Activated CD4-positive, alpha-beta T cell treated with anti-CD3 and anti-CD28 coated beads, Interleukin-2, amount 10 ng/mL, durations not matched to agents 7 days and 5 days (primary cell): ENCODE measurements at places on chromosomes 5 and 9.

GRCh38 chr9:89182369-89182768 is 3.8 kb upstream of the SHC3 start:
- no peak for DNase-seq

- no peak for DNase-seq
Measured at GRCh38 chr5:66959653-66960052, 236.9 kb downstream of the CD180 start.

DNA sequence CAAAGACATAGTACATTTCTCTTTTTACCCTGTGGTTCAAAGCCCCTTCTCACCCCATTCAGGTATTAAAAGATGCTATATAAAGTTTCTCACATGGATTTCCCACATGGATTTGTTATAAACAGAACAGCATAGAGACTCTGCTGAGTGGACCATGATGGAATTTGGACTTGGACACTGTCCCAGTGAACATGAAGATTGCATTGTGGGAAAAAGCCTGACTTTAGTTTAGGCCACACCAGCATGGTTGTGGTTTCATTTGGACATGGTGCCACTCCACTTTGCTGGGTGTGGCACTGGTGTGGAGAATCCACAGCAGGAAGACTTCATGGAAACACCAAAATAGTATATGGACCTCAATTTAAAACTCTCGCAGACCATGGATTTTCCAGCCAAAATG is 124.6 kb downstream of the ARHGAP26 start:
- no peak for DNase-seq

DNA sequence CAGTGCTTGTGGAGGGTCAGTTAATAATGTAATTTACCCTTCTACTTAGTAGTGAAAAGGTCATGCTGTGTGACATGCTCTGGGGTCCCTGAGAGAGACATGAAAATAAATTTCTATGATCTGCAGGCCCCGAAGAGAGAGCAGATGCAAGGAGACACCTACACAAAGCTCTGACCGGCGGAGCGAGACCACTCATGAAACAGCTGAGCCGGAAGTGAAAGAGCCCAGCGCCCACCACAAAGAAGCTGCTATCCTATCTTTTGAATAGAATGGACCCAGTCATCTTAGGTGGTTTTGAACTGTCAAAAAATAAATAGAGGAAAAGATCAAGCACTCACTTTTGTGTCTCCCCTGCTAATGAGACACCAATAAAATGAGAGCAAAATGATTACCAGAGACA is 190.0 kb downstream of the MED10 start:
- DNase-seq = no peak

GRCh38 chr9:27722866-27723265 is 149.6 kb upstream of the C9orf72 start:
- DNase-seq = no peak

GRCh38 chr5:164000241-164000640 is 494.8 kb downstream of the MAT2B start:
- DNase-seq = no peak

- no peak for DNase-seq
Measured at GRCh38 chr9:101467690-101468089, 32.1 kb upstream of the ALDOB start.

DNA sequence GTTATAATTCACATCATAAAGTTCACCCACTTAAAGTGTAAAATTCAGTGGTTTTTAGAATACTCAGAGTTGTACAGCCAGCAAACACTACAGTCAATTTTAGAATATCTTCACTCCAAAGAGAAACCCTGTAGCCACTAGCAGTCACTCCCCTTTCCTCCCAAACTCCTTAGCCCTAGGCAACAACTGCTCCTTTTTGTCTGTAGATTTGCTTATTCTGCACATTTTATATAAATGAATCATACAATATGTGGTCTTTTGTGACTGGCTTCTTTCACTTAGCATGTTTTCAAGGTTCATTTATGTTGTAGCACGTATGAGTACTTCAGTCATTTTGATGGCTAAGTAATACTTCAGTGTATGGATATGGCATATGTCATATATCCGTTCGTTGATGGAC is 38.7 kb downstream of the TGFBR1 start:
- DNase-seq = no peak

GRCh38 chr5:19767987-19768386 is 220.0 kb downstream of the CDH18 start:
- no peak for DNase-seq

- DNase-seq = no peak
Measured at GRCh38 chr5:149811453-149811852, 81.3 kb downstream of the PPARGC1B start.

DNA sequence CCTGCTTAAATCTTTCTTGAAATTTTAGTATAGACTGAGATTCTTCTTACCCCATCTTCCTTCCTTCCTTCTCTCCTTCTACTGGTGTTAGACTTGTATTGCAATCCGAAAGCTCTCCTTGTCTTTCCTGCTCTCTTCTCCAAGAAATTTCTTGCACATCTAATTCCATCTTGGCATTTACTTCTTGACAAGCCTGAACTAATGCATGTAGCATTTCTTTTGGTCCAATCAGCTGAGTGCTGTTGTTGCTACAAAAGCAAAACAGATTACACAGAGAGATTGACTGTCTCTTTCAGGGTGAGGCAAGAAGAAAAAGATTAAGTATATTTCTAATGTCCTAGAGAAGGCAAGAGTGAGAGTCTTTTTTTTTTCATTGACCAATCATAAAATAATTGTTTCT is 51.6 kb upstream of the MAP1B start:
- no peak for DNase-seq

GRCh38 chr5:135364421-135365262 is 34.4 kb downstream of the MACROH2A1 start:
- no peak for DNase-seq

GRCh38 chr5:142826741-142827492 is 56.7 kb downstream of the ARHGAP26 start:
- DNase-seq = no peak

- no peak for DNase-seq
Measured at GRCh38 chr5:154209591-154210081, 19.1 kb downstream of the GALNT10 start.

GRCh38 chr9:114002271-114002985 is 75.7 kb downstream of the AMBP start:
- peak; percentile 4 for DNase-seq

DNA sequence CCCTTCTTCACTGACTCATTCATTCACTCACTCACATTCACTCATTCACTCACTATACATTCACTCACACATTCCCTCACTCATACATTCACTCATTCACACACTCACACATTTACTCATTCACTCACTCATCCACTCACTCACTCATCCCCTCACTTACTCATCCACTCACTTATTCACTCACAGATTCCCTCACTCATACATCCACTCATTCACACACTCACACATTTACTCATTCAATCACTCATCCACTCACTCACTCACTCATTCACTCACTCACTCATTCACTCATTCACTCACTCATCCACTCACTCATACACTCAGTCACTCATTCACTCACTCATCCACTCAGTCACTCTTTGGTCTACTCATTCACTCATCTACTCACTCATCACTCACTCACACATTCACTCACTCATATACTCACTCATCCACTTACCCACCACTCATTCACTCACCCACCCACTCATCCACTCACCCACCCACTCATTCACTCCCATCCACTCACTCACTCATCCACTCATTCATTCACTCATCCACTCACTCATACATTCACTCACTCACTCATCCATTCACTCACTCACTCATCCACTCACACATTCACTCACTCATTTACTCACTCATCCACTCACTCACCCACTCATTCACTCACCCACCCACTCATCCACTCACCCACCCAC is 27.2 kb downstream of the WNK2 start:
- no peak for DNase-seq

DNA sequence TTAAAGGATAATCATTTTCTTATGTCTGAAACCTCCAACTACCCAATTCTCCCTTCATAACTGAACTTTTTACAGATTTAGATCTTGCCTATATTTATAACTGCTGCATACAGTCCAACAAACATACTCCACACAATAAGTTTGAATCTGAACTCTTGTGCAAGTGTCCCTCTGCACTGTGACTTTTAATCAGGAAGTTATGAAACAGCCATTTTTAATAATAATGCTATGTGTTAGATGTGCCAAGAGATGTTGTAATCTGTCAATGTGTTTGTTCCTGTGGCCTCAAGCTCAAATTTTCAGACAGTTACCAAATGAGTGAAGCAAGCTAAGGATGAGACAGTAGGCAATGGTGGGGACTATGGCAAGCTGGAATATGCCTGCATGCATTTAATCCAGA is 57.6 kb upstream of the MTAP start:
- no peak for DNase-seq

GRCh38 chr5:57332361-57332760 is 150.2 kb downstream of the ACTBL2 start:
- DNase-seq = no peak

GRCh38 chr9:131386281-131386680 is 7.6 kb upstream of the PRRC2B start:
- no peak for DNase-seq

- DNase-seq = no peak
Measured at GRCh38 chr9:89631384-89631783, 26.6 kb downstream of the GADD45G start.

DNA sequence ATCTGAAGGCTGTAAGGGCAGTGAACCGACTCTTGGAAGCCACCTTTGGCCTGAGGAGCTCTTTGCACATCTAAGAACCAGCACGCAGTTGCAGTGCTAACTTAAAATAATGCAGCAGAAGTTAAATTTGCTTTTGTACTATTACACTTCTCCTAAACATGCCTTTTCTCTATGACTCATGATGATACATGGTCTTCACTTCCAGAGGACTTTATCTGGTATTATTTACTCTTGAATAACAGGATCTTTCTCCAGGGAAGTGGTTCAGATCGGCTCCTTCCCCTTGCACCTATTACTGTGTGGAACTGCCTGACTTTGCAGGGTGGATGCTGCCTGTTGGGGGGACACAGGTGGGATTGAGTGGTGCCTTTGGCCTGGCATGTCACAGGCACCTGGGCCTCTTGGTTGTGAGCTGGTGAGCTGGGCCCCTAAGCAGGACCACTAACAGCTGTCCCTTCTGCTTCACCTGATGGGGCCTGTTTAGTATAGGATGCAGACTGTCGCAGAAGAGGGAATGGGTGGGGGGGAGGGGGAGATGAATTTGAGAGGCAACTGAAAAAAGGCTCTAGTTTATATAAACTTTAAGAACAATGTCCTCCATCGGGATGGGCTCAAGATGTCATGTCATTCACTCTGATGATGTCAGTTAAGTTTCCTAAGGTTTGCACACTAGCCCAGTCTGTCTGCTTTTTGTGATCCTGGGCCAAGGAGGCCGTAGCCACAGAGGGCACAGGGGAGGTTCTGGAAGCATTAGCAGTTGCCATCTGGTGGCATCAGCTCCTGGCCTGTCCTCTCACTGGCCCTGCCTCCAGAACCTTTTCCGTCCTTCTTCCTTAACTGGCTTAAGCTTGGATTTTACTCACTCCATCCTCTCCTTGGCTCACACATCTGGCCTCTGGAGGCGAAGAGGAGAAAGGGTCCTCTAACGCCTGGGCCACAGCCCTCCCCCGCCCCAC is 33.9 kb upstream of the GABBR2 start:
- no peak for DNase-seq
